Memory B cell (primary cell): ENCODE measurements at places on chromosomes 4 and X.

DNA sequence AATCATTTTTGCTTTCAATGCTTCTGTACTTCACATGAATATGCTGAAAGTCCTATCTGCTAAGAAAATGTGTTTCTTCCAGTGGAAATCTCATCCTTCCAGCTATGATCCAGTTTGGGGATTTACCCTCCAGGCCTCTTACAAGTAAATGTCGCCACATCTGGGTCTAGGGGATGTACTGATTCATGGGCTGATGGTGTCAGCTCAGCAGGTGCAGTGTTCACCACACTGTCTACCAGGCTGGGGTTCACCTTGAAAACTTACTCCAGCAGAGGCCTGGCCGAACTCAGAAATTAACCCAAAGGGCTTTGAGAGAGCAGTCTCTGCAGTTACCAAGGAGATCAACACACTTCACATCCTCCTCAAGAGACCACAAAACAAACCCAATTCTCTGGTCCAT is 154.3 kb downstream of the TSPAN5 start:
- no peak overlapping the region for H3K27ac ChIP-seq
- H3K36me3 ChIP-seq, result peaks cover 20% of the 10 kb centered on the region
- H3K4me3 ChIP-seq, result no peak overlapping the region
- H3K27me3 ChIP-seq, result no peaks in the 10 kb centered on the region
- DNase-seq, result no peak

GRCh38 chrX:53715346-53715924 is 28.9 kb upstream of the HUWE1 start:
- H3K27ac ChIP-seq, result peak overlapping the region; percentile 98
- H3K27me3 ChIP-seq, result no peaks in the 10 kb centered on the region
- H3K36me3 ChIP-seq, result no peaks in the 10 kb centered on the region
- DNase-seq, result no peak
- H3K4me1 ChIP-seq, result peaks cover 28% of the 10 kb centered on the region

GRCh38 chr4:72744103-72744725 is 175.2 kb upstream of the ADAMTS3 start:
- no peaks in the 10 kb centered on the region for H3K4me1 ChIP-seq
- H3K27me3 ChIP-seq, result no peaks in the 10 kb centered on the region
- no peak overlapping the region for H3K4me3 ChIP-seq

GRCh38 chrX:133056341-133056740 is 40.6 kb downstream of the USP26 start:
- H3K36me3 ChIP-seq, result no peaks in the 10 kb centered on the region
- H3K27ac ChIP-seq, result no peak overlapping the region
- DNase-seq, result no peak
- no peak overlapping the region for H3K4me3 ChIP-seq

DNA sequence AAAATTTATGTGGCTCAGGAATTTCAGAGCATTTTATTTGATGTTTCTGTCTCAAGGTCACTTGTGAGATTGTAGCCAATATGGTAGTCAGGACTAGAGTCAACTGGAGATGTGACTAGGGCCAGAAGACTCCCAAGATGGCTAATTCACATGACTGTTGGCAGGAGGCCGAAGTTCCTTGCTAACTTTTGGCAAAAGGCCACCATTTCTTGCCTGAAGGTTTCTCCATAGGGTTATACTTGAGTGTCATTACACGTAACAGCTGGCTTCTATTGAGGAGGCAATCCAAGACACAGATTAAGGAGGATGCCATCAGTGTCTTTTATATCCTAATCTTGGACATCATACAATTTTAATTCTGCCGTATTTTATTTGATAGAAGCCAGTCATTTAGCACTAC is 162.3 kb upstream of the MAOA start:
- H3K27me3 ChIP-seq, result no peaks in the 10 kb centered on the region
- H3K4me1 ChIP-seq, result no peaks in the 10 kb centered on the region
- no peak overlapping the region for H3K27ac ChIP-seq
- H3K36me3 ChIP-seq, result peaks cover 2% of the 10 kb centered on the region
- H3K4me3 ChIP-seq, result no peak overlapping the region

DNA sequence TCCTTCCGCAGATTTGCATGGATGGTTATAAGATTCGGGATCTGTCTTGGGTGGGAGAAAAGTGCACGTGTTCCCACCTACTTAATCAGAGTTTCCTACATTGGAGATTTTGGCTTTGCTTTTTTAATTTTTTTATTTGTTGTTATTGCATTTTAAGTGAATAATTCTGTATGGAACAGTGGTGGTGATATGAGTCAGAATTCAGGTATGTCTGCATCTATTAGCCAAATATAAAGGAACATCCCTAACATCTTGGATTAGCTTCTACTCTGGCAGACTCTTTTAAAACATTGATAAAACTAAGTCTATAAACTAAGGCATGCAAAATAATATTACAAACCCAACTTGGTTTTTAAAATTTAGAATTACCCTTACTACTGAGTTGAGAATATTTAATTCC is 659.8 kb upstream of the EPHA5 start:
- DNase-seq, result no peak
- H3K27me3 ChIP-seq, result no peaks in the 10 kb centered on the region
- H3K4me1 ChIP-seq, result no peaks in the 10 kb centered on the region
- no peak overlapping the region for H3K27ac ChIP-seq
- H3K4me3 ChIP-seq, result no peak overlapping the region

DNA sequence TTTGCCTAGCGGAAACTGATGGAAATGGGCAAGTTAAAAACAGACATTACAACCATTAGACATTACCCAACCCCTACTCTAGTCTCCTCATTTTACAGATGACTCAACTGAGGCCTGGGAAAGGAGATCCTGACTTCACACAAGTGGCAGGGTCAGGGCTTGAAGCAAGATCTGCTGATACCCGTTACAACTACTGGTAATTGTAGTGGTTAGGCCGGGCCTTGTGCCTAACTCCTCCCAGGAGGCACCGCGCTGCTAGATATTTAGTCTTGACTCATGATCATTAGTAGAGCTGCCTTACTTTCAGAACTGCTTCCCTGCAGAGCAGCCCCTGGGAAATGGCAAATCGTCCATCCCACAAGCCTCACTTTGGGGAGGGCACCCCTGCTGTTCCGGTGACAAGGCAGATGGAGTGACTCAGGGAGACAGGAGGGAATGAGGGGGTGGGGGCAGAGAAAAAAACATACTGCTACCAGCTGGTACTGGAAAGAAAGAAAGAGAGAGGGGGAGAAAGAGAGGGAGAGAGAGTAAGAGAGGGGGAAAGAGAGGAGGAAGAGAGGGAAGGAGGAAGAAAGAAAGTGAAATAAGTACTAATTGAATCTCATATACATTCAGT is 12.2 kb downstream of the ARHGEF6 start:
- H3K4me3 ChIP-seq, result peak overlapping the region; percentile 81
- H3K27me3 ChIP-seq, result no peaks in the 10 kb centered on the region
- peaks cover 7% of the 10 kb centered on the region for H3K36me3 ChIP-seq
- DNase-seq, result no peak
- peaks cover 16% of the 10 kb centered on the region for H3K4me1 ChIP-seq

DNA sequence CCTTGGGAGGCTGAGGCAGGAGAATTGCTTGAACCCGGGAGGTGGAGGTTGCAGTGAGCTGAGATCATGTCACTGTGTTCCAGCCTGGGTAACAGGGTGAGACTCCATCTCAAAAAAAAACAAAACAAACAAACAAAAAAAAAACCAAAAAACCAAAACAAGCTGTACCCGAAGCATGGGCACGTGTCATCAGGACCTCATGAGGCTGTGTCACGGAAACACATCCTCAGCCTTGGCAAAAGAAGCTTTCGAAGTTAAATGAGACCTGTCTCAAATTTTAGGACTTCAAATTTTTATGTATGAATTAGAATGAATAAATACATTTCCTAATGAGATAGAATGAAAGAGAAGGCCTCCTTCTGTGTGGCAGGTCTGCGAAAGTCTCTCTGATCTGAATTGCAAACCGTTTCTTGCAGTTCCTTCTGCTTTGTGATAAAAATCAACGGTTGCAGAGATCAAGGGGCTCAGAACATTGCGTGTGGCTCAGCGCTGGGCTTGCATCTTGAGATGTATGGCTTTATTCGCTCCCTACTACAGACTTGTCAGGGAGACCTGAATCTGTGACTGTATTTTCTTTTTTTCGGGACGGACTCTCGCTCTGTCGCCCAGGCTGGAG is 19.5 kb upstream of the CRLF2 start:
- DNase-seq, result no peak
- no peak overlapping the region for H3K4me3 ChIP-seq
- H3K27ac ChIP-seq, result no peak overlapping the region
- peaks cover 5% of the 10 kb centered on the region for H3K27me3 ChIP-seq
